8988T (cell line): ENCODE measurements at places on chromosomes 6 and 20.

- DNase-seq = no peak
Observed at GRCh38 chr6:7214468-7214867, 98.5 kb downstream of the SSR1 start.

- DNase-seq = no peak
Observed at GRCh38 chr6:139457476-139457875, 83.0 kb upstream of the CITED2 start.

GRCh38 chr6:6588064-6588923 lies at the start of gene LY86:
TSS of gene LY86 (plus strand) at chr6:6588720. CDS start at chr6:6588735, 15 bp downstream.
- DNase-seq = no peak

DNA sequence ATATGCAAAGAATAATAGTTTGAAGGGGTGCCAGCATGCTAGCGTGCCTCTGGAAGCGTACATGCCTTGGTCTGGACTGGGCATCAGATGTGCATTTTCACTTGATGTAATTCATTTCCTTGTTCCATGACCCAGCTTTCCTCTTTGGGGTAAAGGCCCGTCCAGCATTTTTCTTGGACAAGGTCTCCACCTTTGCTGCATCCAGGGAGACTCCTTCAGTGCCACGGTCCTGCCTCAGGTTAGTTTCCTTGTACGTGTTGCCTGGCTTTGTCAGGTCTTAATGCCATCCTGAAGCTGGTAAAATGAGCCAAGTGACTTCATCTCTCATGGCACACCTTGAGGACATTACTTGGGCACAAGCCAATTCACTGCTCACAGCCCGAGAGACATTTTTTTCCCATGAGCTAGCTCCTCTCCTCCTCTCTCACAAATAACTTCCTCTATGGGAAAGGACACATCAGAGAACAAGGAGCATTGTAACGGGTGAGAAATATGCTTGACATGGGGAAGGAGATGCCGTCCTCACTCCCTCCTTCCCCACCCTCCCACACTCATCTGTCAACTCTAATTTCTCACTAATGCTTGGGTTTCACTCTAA lies 23.9 kb downstream of the EDN1 start:
- no peak for DNase-seq

DNA sequence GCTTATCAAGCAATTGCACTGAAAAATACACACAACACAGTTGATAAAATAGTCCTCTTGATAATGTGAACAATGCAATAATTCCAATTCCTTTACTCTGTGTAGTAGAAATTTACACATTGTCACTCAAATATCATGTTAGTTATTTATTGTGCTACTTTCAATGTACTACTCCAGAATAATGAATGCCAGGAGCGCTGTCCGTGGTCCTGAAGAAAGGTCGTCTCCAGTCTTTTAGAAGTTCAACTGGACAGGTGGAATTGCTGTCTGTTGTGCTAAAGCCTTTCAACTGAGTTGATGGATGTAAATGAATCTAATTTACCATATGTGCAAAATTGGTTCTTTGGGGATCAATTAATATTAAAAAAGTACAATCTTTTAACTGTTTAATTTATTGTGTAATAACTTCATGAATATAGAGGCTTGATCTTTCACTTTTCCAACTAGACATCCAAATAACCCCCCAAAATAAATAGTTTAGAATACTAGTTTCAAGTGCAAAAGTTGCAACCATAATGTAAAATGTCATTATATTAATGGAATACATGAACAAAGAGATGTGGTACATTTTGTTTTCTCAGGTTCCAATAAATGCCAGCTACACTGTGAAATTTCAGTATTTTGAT lies 3.2 kb downstream of the GRIK2 start:
- peak; percentile 51 for DNase-seq
